ENCODE measurements at places on chromosomes 3 and 15.

DNA sequence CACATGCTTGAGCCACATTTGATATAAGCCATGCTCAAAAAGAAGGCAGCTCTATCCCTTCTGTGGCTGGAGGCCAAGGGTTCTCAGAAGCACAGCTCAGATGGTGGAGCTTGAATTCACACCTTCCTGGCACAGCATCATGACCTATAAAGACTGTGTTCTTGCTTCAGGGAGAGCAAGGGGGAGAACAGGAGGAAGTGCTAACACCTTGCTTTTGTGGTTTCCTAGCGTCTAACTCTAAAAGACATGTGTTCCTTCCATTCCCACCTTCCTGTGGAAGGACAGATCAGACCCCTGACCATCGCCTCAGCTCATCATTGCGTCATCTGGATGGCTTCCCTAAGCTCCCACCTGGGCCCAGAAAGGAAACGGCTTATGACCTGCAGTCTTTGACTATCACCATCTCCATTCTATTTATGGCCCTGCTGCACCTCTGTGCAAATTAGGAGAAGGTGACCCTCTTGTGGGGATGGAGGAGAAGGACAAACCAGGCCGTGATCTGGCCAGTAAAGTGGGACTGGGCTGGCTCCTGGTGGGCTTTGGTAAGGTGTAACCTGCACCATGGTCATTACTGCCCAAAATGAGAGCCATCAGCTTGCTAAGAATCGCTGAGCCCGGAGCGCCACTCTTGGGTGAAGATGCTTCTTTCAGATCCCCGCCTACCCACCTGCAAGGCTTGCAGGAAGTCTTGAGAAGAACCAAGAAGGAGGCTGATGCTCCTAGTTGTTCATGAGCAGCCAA, 128.5 kb downstream of the SERPINI1 start:
- no peak for DNase-seq

- DNase-seq = no peak
Observed at GRCh38 chr3:122324871-122325323, at the start of gene CSTA. TSS of gene CSTA (plus strand) at chr3:122325248. CDS start at chr3:122325293, 45 bp downstream.

- DNase-seq = no peak
Observed at GRCh38 chr15:91320101-91320500, 220.0 kb downstream of the SV2B start.

DNA sequence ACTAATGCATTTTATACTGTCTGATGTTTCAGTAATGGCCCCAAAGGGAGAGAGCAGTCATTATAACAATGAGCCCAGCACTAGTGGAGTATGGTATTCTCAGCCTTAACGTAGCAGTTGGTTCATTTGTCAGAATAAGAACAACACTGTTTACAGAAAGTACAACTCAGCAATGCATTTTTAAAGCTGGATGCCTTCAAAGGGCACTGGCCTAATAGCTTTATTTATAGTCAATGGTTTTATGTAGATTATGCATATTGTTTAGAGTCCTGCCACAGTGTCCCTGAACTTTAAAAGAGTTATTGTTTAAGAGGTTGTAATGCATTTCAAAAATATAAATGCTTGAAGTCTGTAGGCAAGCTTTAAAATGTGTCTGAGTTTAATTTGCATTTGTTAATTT, 211.1 kb downstream of the MCTP2 start:
- no peak for DNase-seq

- DNase-seq = no peak
Observed at GRCh38 chr15:68979816-68980215, 34.7 kb upstream of the NOX5 start.

DNA sequence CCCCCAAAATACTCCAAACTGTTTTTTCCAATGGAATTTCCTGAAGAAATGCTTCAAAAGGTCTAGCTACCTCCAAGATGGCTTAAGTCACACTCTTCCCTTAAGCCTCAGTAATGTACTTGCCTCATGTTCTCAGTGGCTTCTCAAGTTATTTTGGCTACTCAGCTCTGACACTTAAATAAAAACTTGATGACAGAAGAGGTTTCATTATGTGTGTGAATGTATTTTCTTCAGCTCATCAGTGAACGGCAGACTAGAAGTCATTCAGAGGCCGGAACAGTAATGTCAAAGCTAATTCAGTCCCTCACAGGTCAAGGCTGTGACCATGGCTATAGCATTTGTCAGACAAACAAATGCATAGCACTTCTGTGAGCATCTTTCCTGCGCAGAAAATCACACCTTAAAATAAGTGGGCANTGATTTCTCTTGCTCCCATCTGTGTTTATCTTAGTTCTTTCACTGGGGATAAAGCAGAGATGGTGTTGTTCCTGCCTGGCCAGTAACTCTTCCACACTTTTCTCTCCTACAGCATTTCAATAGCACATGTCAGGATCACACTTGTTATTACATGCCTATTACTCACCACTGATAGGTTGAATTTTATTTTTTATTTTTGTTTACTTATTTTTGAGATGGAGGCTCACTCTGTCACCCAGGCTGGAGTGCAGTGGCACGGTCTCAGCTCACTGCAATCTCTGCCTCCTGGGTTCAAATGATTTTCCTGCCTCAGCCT, 68.5 kb upstream of the PLCL2 start:
- no peak for DNase-seq

DNA sequence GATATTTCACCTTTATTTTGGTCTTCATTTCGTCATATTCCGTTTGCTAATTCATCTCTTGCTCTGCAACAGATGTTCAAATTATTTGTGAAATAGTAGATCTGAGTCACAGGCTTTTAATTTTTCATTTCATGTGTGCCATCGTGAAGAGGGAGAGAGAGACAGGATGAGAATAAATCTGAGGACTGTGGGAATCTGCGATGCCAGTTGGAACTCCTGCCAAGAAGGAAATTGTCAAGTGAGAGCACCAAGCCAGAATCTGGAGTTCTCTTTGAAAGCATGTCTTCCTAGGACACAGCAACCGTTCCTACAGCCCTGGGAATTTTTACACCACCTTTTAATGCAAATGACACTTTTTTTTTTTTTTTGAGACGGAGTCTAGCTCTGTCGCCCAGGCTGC, 48.8 kb downstream of the NSMCE3 start:
- DNase-seq = no peak
